ENCODE measurements at places on chromosomes 16 and 17.

DNA sequence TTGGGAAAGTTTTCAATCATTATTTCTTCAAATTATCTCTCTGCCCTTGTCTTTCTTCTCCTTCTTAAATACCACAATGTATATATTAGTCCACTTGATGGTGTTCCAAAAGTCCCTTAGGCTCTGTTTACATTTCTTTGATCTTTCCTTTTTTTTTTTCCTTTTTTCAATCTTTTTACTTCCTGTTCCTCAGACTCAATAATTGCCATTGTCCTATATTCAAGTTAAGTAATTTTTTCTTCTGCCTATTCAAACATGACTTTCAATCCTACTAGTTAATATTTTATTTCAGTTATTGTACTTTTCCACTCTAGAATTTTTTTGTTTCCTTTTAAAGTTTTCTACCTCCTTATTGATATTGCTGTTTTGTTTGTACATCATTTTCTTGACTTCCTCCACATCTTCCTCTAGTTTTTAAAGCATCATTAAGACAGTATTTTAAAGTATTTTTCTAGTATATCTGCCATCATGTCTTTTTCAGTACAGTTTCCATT lies 15.8 kb upstream of the UQCRC2 start:
- DNase-seq = no peak
- no peaks in the 10 kb centered on the region for H3K36me3 ChIP-seq
- no peak overlapping the region for H3K27ac ChIP-seq

DNA sequence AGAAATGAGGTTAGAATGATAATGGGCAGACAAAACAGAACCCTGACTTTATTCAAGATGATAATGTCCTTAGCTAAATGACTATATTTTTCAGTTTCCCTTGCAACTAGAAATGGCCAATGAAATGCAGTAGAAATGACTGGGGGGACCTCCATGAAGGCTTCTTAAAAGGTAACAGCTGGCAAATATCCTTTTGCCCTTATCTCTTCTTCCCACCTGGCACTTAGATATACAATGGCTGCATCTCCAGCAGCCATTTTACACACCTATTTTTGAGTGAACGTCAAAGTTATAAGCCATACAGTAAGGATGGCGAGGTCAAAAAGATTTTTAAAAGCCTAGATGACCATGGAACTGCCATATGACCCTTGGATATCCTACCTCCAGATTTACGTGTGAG lies 39.9 kb downstream of the USP32 start:
- no peak overlapping the region for H3K27ac ChIP-seq
- no peaks in the 10 kb centered on the region for H3K36me3 ChIP-seq
- H3K4me1 ChIP-seq = peaks cover 4% of the 10 kb centered on the region
- no peak for DNase-seq
- H3K27me3 ChIP-seq = no peaks in the 10 kb centered on the region
- no peak overlapping the region for H3K4me3 ChIP-seq

DNA sequence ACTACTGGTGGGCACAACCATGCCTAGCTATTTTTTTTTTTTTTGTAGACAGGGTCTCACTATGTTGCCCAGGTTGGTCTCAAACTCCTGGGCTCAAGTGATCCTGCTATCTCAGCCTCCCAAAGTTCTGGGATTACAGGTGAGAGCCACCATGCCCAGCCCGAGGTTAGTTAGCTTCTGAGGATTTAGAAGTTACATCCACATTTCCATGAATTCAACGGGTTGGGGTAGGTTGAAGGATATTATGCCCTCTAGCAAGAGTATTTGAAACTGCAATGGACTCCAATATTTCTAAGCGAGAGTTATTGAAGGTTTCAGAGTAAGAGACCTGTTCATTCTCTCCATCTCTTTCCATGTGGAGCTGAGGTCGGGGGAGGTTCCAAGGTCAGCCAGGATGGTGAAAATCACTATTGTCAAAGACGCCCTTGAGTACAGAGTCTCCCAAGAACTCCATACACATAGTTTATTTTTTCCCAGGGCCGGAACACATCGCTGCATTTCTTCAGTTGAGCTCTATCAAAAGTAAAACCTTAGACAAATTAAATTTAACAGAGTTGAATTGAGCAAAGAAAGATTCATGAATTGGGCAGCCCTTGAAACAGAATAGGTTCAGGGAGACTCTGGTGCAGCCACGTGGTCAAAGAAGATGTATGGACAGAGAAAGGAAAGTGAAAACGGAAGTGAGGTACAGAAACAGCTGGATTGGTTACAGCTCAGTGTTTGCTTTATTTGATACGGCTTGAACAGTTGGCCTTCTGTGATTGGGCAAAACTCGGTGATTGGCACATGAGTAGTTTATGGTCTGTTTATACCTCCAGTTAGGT lies 19.0 kb upstream of the ITPRIPL2 start:
- H3K4me1 ChIP-seq = peaks cover 2% of the 10 kb centered on the region
- no peak overlapping the region for H3K27ac ChIP-seq
- no peak for DNase-seq
- no peaks in the 10 kb centered on the region for H3K27me3 ChIP-seq
- H3K4me3 ChIP-seq = no peak overlapping the region

- peaks cover 44% of the 10 kb centered on the region for H3K4me1 ChIP-seq
- peaks cover 75% of the 10 kb centered on the region for H3K36me3 ChIP-seq
- H3K27ac ChIP-seq = no peak overlapping the region
- peak; percentile 76 for DNase-seq
- no peaks in the 10 kb centered on the region for H3K27me3 ChIP-seq
These were observed 29.0 kb downstream of the PGS1 start for GRCh38 chr17:78407387-78408000.

DNA sequence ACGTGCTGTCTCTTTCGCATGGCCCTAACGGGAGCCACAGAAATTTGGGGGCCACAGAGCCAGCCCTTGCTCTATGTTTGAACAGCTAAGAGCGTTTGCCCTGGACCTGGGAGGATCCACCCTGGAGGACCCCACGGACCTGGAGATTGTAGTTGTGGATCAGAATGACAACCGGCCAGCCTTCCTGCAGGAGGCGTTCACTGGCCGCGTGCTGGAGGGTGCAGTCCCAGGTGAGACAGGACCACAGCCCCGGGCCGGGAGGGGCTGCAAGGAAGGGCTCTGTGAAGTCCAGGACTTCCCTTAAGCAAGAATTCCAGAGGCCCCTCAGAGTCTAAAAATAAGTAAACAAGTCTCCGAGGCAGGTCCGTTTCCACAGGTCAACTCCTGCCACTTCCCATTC lies 11.9 kb downstream of the CDH15 start:
- no peak overlapping the region for H3K27ac ChIP-seq
- H3K27me3 ChIP-seq = peaks cover 52% of the 10 kb centered on the region
- H3K4me3 ChIP-seq = no peak overlapping the region
- H3K36me3 ChIP-seq = no peaks in the 10 kb centered on the region
- no peaks in the 10 kb centered on the region for H3K4me1 ChIP-seq
- DNase-seq = no peak

- H3K27ac ChIP-seq = no peak overlapping the region
- peaks cover 28% of the 10 kb centered on the region for H3K27me3 ChIP-seq
- peak; percentile 69 for DNase-seq
- no peaks in the 10 kb centered on the region for H3K36me3 ChIP-seq
These were observed 724 bp downstream of the GAA start for GRCh38 chr17:80101946-80102663.

GRCh38 chr16:11430601-11431317 lies 85.5 kb downstream of the RMI2 start:
- H3K4me3 ChIP-seq = no peak overlapping the region
- no peak for DNase-seq
- peaks cover 2% of the 10 kb centered on the region for H3K4me1 ChIP-seq
- no peaks in the 10 kb centered on the region for H3K36me3 ChIP-seq

GRCh38 chr16:78816499-78817195 lies 717.2 kb downstream of the WWOX start:
- H3K4me3 ChIP-seq = no peak overlapping the region
- H3K36me3 ChIP-seq = no peaks in the 10 kb centered on the region
- H3K4me1 ChIP-seq = no peaks in the 10 kb centered on the region
- H3K27me3 ChIP-seq = no peaks in the 10 kb centered on the region

GRCh38 chr16:46555951-46556350 lies 65.2 kb downstream of the SHCBP1 start:
- no peaks in the 10 kb centered on the region for H3K27me3 ChIP-seq
- no peak overlapping the region for H3K4me3 ChIP-seq
- no peak for DNase-seq
- H3K4me1 ChIP-seq = peaks cover 2% of the 10 kb centered on the region

GRCh38 chr16:48225456-48225855 lies 18.6 kb upstream of the LONP2 start:
- H3K27ac ChIP-seq = no peak overlapping the region
- no peaks in the 10 kb centered on the region for H3K27me3 ChIP-seq
- no peak overlapping the region for H3K4me3 ChIP-seq
- H3K4me1 ChIP-seq = no peaks in the 10 kb centered on the region

DNA sequence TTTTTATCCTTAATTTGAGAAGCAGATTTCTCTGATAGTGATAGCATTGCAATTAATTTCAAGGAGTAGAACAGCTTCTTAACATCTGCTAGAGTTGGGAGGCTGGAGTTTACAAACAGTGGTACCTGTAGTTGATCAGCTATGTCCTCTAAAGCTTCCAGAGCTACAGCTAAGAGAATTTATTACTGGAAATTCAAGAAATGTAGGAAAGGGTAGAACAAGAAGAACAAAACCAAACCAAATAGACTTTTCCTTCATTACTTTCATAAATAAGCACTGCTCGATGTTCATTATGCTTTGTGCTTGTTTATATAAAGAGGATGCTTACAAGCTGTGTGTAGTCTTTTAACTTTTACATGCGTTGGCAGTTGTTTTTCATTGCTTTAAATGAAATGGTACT lies 333.6 kb upstream of the TBX2 start:
- H3K4me1 ChIP-seq = no peaks in the 10 kb centered on the region
- DNase-seq = peak; percentile 10
- no peaks in the 10 kb centered on the region for H3K36me3 ChIP-seq
- no peak overlapping the region for H3K27ac ChIP-seq
- H3K4me3 ChIP-seq = no peak overlapping the region

GRCh38 chr17:81891303-81891552 lies 158 bp downstream of the ALYREF start:
- H3K4me1 ChIP-seq = peaks cover 31% of the 10 kb centered on the region
- H3K27me3 ChIP-seq = no peaks in the 10 kb centered on the region
- H3K27ac ChIP-seq = no peak overlapping the region

DNA sequence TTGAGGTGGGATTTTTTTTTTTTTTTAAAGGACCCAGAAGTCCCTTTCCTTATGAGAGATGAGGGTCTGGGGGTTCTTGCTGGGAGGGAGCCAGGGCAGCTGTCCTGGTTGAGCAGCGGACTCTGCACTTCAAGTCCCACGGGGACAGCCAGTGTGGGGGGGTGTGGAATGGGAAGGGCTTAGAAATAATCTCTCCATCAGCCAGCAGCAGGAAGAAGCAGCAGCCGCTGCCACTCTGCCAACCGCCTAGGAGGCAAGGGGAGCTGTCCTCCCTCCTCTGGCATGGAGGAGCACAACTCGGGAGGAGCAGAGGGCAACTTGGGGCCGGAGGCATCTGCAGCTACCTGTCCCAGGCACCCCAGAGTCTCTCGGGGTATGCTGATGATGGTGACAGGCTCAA lies at the start of gene KCNG4:
Gene KCNG4, minus strand, starts transcription at position 104 of the 400 bp plus-strand sequence. CDS start 2,527 bp downstream, outside the sequence.
- no peak within 1 kb of the TSS for H3K4me3 ChIP-seq
- H3K27ac ChIP-seq = no peak within 1 kb of the TSS
- no peaks in the 10 kb centered on the region for H3K36me3 ChIP-seq
- no peak for DNase-seq
- H3K4me1 ChIP-seq = no peaks in the 10 kb centered on the region

GRCh38 chr16:28211758-28212531 lies at the start of gene XPO6:
Gene XPO6 (minus strand): TSS chr16:28211965. CDS start chr16:28211368, 597 bp downstream.
- H3K4me3 ChIP-seq = peak within 1 kb of the TSS; percentile 72
- H3K36me3 ChIP-seq = peaks cover 16% of the 10 kb centered on the region
- DNase-seq = peak; percentile 91
- H3K4me1 ChIP-seq = peaks cover 10% of the 10 kb centered on the region

- H3K36me3 ChIP-seq = peaks cover 44% of the 10 kb centered on the region
- H3K4me3 ChIP-seq = no peak overlapping the region
- H3K27ac ChIP-seq = no peak overlapping the region
- H3K4me1 ChIP-seq = peaks cover 3% of the 10 kb centered on the region
- DNase-seq = peak; percentile 30
- no peaks in the 10 kb centered on the region for H3K27me3 ChIP-seq
These were observed 2.1 kb downstream of the METTL22 start for GRCh38 chr16:8623634-8624033.

DNA sequence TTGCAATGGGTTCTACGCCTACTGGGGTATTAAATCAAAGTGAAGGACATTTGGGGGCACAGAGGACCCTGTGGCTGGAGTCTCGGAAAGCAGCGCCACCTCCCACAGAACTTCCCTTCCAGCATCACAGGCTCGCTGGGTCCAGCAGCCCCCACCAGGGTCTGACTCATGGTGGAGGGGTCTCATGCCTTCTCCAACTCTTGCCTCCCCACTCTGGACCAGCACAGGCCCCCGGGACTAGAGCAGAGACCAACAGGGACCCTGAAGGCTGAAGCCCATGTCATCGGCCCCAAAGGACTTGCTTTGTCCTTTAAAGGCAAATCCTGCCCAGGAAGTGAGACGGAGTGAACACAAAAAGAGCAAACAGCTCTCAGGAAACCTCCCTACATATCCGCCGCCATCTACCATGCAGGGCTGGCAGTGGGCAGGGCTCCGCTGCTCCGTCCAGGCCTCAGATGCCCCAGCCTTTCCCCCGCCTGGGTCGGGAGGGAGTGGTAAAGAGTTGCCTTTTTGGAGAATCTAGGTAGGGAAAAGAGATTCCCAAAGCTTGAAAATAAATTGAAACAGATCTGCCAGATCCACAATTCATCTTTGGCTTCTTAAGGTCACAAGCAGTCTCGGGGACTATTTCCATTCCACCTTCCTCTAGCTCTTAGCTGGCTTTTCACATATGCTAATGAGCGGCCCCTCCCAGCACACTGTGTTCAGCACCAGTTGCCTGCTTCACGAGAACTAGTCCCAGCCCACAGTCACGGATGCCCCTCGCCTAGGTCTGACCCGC lies 2.1 kb upstream of the GPRC5C start:
- H3K4me1 ChIP-seq = peaks cover 51% of the 10 kb centered on the region
- no peaks in the 10 kb centered on the region for H3K27me3 ChIP-seq
- no peaks in the 10 kb centered on the region for H3K36me3 ChIP-seq
- H3K4me3 ChIP-seq = no peak overlapping the region

- no peak for DNase-seq
- H3K27ac ChIP-seq = no peak overlapping the region
- H3K36me3 ChIP-seq = no peaks in the 10 kb centered on the region
These were observed 9.1 kb upstream of the SLC12A3 start for GRCh38 chr16:56855946-56856345.

DNA sequence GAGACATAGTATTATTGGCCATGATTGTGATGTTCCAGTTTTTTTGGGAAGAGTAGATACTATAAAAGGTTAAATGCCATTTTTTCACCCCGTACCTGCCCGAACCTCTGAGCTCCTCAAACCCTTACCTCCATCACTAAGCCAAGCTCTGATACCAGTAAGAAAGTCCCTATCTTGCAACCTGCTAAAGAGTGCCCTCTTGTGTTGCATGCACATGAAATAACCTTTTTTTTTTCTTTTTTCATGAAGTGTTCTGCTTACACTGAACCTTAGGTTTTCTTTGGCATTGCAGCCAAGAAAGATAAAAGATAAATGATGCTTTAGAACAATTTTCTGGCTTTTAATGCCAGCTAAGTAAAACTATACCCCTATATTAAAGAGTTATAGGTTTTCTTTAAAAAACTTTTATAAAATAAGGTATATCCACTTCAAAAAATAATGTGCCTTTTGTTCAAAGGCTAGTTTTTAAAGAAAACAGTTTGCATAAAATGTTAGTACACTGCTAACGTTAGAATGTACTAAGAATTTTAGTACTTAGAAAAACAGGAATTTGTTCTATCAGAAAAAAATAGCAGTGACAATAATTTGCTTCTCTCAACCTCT lies 295.3 kb upstream of the PMFBP1 start:
- H3K36me3 ChIP-seq = no peaks in the 10 kb centered on the region
- H3K4me3 ChIP-seq = no peak overlapping the region
- no peaks in the 10 kb centered on the region for H3K4me1 ChIP-seq
- H3K27me3 ChIP-seq = no peaks in the 10 kb centered on the region

Measured in mesenchymal stem cell (in vitro differentiated cells and primary cell).